Nucleus accumbens (tissue), 56 donors: ENCODE measurements at places on chromosomes 2 and 18.
A peak's percentile ranks its signal among the peaks of the same experiment; 100 is the strongest.

DNA sequence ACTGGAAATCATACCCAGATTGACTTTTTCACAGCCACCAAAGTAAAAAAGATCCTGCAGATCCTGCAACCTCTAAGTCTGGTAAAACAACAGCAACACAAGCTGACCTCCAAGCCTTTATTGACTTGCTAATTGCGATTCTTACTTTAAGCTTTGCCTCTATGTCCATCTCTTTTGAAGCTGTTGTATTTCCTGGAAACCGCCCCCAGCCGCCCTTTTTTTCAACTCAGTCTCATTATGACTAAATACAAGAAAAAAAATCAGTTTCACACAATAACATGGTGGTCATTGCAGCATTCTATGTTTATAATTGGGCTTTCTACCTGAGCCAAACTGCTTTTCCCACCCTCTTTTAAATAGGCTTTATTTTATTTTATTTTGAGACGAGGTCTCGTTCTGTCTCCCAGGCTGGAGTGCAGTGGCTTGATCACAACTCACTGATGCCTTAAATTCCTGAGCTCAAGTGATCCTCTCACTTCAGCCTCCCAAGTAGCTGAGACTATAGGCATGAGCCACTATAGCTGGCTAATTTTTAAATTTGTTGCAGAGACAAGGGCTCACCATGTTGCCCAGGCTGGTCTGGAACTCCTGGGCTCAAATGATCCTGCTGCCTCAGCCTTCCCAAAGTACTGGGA, 76.2 kb downstream of the MOGAT1 start:
- DNase-seq = no peak

- DNase-seq = peak; percentile 62
Observed at GRCh38 chr2:201643216-201643890, at the start of gene TMEM237. Gene TMEM237, minus strand, starts transcription at chr2:201643503. Its CDS starts 103 bp downstream, at chr2:201643400.

- DNase-seq = no peak
Observed at GRCh38 chr2:95267458-95268210, 6.6 kb upstream of the PROM2 start.

GRCh38 chr2:195543902-195544894, 112.8 kb upstream of the SLC39A10 start:
- no peak for DNase-seq

DNA sequence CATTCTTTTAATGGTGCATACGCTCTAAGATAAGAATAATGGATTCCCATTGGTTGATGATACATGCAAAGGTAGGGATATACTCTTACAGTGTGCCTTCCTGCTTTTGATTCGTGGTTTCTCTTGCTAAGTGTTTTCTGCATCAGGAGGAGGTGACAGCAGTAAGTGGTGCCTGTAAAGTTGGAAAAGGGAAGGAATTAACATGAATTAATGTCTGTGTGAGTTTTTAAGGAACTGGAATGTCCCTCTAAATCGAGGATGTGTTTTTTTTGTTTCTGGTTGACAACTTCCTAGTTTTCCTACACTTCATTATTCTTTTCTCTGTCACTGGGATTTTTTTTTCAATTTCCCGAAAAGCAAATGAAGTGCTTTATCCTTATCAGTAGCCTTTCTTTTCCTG, 54.4 kb downstream of the CRIM1 start:
- DNase-seq = no peak

GRCh38 chr2:136117909-136118818, at the start of gene CXCR4:
Gene CXCR4, minus strand, starts transcription at chr2:136118149. Its CDS starts 89 bp downstream, at chr2:136118060.
- DNase-seq = peak; percentile 42

DNA sequence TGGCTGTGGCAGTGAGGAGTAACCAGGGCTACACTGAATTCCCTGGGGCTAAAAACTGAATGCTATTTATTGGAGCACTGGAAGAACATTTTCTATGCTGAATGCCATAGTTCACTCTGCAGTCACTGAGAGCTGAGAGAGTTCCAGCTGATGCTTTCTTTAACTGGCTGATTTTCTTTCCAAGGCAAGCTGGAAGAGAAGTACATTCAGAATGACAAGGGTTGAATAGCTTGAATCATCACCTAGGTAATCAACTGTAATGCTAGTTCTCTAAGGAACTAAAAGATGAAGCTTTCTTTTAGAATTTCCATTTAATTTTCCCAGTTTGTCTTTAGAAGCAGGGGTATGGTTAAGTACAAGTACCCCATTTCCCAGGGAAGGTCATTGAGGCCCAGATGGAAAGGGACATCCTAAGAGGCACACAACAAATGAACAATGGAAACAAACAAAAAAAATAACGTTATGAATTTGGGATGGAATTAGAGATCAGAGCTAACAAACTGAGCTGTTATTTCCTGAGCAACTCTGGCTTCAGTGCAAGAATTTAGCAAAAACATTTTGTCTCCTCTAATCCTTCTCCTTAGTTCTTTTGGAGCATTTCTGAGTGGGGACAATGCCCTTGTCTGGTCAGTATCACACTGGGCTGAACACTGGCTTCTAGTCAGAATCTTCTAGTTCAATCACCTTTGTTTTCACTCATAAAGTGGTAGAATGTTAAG, 132.8 kb upstream of the REG3A start:
- no peak for DNase-seq

DNA sequence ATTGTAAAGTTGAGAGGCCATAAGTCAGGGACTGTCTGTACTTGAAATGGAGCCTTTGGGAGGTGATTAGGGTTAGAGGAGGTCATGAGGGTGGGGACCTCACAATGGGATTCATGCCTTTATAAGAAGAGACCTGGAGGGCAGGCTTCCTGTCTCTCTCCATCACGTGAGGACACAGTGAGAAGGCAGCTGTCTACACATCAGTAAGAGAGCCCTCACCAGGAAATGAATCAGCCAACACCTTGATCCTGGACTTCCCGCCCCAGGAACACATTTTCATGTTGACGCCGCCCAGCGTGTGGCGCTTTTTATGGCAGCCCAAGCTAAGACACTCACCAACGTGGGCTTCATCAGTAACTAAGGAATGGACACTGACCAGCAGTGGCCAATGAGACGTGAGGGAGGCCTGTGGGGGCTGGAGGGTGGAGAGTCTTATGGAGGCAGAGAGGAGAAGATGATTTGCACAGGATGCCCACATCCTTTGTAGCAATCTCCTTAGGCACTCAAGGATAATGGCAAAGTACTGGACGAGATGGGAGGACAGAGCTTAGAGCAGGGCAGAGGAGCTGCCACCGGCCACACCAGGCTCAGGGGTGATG, 162.7 kb downstream of the EIPR1 start:
- no peak for DNase-seq

GRCh38 chr18:10289951-10290637, 164.3 kb upstream of the APCDD1 start:
- DNase-seq = no peak

DNA sequence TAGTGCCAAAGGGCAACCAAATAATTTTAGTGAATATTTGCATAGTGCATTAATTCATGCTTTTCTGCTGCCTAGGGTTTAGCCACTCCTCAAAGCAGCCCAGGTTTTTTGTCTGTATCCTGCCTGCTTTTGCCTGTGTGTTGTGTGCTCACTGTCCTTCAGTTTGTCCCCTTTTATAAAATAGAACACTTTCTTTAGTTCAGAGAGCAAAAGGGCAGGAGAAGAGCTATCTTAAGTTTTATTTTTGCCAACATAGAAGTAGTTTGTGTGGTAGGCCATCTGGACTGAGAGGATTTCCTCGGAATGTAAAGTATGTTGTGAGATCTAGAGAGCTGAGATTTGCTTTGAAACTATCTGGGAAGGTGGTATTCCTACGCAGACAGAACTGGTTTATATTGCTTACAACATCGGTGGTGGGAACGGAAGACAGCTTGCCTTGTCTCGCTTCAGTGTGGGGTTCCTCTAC, 64.9 kb downstream of the EML4 start:
- no peak for DNase-seq

DNA sequence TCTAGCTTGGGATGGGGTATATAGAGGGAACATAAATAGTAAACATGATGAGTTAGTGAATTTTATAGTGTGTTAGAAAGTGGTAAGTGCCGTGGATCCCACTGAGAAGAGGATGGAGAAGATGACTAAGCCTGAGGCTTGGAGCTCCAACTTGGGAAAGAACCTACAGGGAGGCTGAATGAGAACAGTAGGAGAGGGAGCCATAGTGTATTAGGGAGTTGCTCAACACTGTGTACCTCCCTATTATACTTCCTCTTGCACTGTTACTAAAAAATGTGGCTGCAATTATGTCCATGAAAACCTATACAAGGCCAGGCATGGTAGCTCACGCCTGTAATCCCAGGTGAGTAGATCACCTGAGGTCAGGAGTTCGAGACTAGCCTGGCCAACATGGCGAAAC, 2.9 kb upstream of the SLC19A3 start:
- DNase-seq = no peak

DNA sequence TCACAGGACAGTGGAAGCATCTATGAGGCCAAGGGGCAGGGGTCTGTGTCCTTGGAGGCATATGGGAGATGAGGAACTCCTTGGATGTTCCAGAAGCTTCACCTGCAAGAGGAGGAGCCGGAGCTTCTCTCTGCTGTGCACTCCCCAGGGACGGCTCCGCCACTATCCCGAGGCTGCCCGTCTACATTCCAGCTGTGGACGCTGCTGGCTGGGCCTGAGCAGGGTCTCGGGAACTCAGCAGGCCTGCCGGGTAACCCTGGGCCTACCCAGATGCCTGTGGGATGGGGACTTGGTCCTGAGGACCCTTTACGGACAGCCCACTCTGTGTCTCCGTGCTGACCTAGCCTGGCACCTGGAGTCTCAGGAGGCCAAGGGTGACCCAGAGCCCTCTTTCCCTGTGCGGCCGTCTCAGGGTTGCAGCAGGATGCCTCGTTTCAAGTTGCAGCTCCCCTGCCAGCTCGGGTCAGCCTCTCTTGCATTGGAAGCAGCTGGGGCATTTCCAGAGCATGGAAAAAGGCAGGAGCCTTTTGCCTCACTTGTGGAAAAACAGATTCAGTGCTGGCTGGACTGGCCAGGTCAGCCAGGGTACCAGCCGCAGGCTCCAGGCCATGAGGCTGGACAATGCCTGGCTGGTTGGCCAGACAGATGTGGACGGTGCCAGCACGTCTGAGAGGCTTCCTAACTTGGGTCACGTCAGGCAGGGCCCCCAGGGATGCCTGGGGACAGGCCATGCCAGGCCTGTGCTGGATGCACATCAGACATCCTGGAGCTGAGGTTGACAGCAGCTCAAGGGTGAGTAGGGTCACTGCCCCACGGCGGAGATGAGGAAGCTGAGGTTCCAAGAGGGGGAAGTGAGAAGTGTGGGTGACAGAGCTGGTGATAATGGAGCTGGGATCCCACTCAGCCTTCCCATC, 41.5 kb downstream of the SCTR start:
- no peak for DNase-seq

GRCh38 chr18:72783530-72783929, 84.3 kb downstream of the NETO1 start:
- no peak for DNase-seq

DNA sequence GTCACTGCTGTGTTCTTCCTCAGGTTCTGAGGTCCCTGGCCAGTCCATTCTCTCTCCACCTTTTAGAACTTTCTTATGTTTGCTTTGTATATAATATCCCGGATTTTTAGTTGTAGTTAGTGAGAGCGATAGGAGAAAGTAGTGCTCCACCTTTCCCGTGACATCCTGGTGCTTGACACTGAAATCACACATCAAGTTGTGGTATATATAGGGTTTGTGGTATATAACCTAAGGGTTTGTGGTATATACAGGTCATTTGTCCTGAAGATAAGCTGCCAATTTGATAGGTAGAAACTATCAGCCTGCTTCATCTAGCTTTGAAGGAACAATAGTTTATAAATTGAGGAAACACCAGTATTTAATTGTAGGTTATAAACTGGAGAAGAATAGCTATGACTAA, 13.1 kb downstream of the ZNF892 start:
- no peak for DNase-seq

DNA sequence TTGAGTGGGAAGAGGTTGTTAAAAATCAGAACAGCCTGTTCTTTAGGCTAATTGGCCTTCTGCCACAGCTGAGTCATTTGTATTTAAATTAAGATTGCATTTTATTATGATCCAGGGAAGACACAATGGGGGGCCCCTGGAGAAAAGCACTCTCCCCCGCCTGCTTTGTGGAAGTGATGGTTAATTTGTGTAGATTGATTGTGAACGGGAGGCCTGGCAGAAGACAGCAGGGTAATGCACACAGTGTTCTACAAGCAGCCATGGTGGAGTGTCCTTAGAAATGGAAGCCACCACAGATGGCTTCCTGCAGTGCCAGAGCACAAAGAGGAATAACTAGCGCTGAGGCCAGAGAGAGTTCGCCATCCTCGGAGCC, 19.6 kb downstream of the RAMP1 start:
- DNase-seq = no peak
